ENCODE measurements at places on chromosomes 7 and 10. TPM values are rescaled to one million over a fixed set of nuclear protein-coding genes. Genes with fewer than 3 reads are reported as not detected.

Gene MMD2
- not detected for polyA plus RNA-seq

Gene CCL26
- polyA plus RNA-seq = 1.0 TPM

Gene TMEM229A
- polyA plus RNA-seq = not detected

Gene ADAM22
- polyA plus RNA-seq = 0.19 TPM

Gene CALHM3
- polyA plus RNA-seq = not detected

Gene CNNM1
- polyA plus RNA-seq = 0.07 TPM

Gene AIMP2
- polyA plus RNA-seq = 73.8 TPM

Gene AGMO
- 0.44 TPM for polyA plus RNA-seq

Gene GSTO2
- polyA plus RNA-seq = 0.25 TPM

DNA sequence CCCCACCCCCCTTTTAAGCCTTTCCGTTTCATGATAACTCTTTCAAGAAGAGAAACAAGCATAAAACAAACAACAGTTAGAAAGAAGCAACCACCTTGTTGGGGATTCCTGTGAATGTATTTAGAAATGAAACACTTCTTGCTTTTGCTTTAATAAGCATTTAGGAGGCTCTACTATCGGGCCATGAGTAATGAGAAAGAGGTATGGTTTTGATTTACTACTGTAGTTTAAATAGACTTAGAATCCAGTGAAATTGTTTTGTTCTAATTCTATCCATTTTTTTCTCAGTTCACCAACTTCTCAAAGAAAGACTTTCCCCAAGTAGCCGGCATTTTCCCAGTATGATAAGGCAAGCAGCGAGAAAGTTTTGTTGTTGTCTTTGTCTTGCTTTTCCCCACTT is 168.7 kb upstream of the HABP2 start:
- H3K4me1 ChIP-seq = peaks cover 24% of the 10 kb centered on the region
- H3K27me3 ChIP-seq = no peaks in the 10 kb centered on the region
- no peaks in the 10 kb centered on the region for H3K36me3 ChIP-seq
- no peak for DNase-seq

DNA sequence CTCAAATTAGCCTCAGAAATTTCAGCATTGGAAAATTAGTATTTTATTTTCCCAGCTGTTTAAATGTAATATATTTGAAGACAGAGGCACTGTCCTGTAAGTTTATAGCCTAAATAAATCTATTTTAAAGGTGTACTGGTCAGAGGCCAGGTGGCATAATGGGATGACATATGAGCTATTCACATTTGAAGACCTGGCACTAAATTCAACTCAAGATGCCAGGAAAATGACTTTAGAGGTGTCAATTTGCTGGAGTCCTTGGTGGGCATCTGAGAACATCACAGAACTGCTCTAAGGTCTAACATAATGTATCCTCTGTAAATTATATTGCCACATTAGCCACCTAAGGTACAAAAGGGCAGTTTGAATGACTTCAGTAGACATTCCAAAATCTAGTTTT is 348.9 kb upstream of the BMPER start:
- no peaks in the 10 kb centered on the region for H3K4me1 ChIP-seq
- no peaks in the 10 kb centered on the region for H3K36me3 ChIP-seq
- no peaks in the 10 kb centered on the region for H3K27me3 ChIP-seq
- DNase-seq = no peak
- H3K4me3 ChIP-seq = no peak overlapping the region
- no peak overlapping the region for H3K27ac ChIP-seq

DNA sequence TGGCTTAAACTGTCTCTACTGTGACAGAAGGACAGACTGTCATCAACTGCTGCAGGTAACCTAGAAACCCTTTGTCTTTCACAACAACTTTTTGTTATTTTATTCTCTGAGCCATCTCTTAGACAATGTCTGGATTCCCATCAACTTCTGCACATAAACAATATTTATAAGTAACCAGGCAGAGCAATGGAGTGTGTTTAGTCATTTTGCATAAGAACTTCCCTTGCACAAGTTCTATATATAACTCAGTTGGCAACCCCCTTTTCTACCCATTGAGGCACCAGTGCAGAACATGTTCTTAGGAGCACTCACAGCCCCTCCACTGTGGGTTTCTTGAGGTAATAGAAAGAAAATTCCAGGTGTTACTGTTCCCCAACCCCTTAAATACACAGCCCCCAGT is 65.0 kb upstream of the IL6 start:
- no peak for DNase-seq
- no peak overlapping the region for H3K4me3 ChIP-seq
- no peaks in the 10 kb centered on the region for H3K27me3 ChIP-seq
- H3K36me3 ChIP-seq = no peaks in the 10 kb centered on the region

DNA sequence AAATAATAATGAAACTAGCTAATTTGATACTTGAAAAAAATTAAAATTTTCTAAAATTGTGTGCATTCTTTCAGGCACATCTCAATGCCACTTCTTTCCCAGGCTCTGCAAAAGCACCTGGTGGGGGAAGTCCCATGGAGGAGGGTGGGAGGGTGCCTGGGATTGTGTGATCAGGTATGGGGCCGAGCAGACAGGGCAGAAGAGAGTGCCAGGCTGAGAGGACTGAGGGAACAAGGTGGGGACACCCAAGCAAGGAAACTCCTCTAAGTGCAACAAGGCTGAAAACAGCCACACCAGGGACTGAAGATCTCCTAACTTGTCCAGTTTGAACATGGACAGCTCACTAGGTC is 13.8 kb downstream of the PARP12 start:
- H3K36me3 ChIP-seq = peaks cover 22% of the 10 kb centered on the region
- no peak for DNase-seq
- peak overlapping the region; percentile 69 for H3K27ac ChIP-seq
- H3K4me3 ChIP-seq = no peak overlapping the region

- no peak overlapping the region for H3K4me3 ChIP-seq
- no peaks in the 10 kb centered on the region for H3K4me1 ChIP-seq
- no peaks in the 10 kb centered on the region for H3K27me3 ChIP-seq
- DNase-seq = no peak
Measured at GRCh38 chr7:23020742-23021401, 6.9 kb upstream of the HYCC1 start.

DNA sequence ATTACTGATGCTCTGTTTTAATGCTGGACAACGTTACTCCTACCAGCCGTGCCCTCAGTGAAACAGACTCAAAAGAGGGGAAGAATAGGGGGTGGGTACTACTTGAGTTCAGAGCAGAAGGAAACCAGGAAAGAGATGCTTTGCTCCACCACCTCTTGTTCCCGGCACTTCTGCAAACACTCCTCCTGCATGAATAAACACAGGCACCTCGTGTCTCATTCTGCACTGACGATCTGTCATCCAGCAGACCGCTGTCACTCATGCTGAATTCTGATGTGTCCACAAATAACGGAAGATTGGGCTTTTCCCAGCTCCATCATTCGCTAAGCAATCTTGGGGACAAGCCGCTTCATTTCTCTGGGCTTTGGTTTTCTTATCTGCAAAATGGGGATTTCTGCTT is 26.7 kb downstream of the YWHAG start:
- H3K36me3 ChIP-seq = peaks cover 72% of the 10 kb centered on the region
- no peak for DNase-seq
- no peaks in the 10 kb centered on the region for H3K27me3 ChIP-seq
- no peak overlapping the region for H3K27ac ChIP-seq
- H3K4me1 ChIP-seq = peaks cover 98% of the 10 kb centered on the region

DNA sequence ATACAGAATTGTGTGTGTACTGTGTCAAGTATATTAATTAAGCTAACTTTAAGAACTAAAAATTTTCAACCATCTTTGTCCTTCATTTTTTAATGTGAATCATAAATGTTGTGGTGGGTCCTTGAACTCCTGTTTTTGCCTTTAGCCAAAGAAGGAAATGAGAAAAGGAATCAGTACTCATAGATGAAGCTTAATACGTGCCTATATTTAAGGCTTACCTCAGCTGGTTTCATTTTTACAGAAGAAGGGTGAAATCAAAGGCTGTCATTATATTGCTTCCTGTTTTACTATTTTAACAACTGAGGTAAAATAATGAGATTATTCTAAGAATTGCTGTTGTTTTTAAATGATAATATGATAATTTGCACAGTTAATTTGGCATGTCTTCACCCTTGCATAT is 6.3 kb upstream of the SNX13 start:
- H3K4me3 ChIP-seq = peak overlapping the region; percentile 16
- no peak for DNase-seq

GRCh38 chr7:103762877-103763276 is 226.6 kb downstream of the RELN start:
- no peak for DNase-seq
- no peaks in the 10 kb centered on the region for H3K36me3 ChIP-seq
- H3K4me3 ChIP-seq = no peak overlapping the region
- no peak overlapping the region for H3K27ac ChIP-seq
- H3K4me1 ChIP-seq = no peaks in the 10 kb centered on the region

- DNase-seq = no peak
- H3K27me3 ChIP-seq = no peaks in the 10 kb centered on the region
- no peaks in the 10 kb centered on the region for H3K36me3 ChIP-seq
- H3K27ac ChIP-seq = no peak overlapping the region
Measured at GRCh38 chr7:140889150-140889549, 35.6 kb downstream of the BRAF start.

GRCh38 chr10:13674645-13675588 is 88.2 kb downstream of the PRPF18 start:
- peaks cover 1% of the 10 kb centered on the region for H3K36me3 ChIP-seq
- H3K27me3 ChIP-seq = no peaks in the 10 kb centered on the region
- peaks cover 22% of the 10 kb centered on the region for H3K4me1 ChIP-seq
- no peak for DNase-seq

DNA sequence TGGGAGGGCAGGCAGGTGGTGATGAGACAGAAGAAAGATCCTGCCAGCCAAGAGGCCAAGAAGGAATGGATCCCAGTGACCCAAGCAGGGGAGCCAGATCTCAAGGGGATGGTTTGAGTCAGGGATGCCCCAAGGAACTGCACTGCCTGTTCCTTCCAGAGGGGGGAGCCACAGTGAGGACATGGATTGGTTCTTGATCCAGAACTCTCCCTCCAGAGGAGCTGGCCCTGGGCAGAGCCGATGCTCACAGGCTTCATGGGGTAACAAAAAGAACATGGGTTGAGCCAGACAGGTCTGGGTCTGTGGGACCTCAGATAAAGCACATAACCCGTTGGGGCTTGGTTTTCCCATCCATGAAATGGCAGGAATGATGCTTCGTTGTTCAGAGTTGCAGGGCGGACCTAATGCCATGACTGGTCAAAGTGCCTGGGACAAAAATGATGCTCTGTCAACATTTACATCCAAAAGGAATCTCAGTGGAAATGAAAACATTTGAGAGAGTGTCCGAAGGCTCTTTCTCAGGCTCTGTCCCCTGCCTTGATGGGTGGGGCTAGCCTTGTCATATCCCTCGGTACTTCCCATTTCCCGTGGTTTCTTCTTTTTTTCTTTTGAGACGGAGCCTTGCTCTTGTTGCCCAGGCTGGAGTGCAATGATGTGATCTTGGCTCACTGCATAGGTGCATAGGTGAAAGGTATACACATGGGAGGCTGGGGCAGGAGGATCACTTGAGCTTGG is 4.7 kb upstream of the DENND2A start:
- H3K4me1 ChIP-seq = peaks cover 29% of the 10 kb centered on the region
- DNase-seq = no peak
- no peaks in the 10 kb centered on the region for H3K36me3 ChIP-seq
- no peak overlapping the region for H3K4me3 ChIP-seq
- H3K27me3 ChIP-seq = peaks cover 32% of the 10 kb centered on the region
